NCI-H446 treated with DMSO at 0.1 percent for 48 hours (cell line): ENCODE measurements at places on chromosomes 2 and 18.
A peak's percentile ranks its signal among the peaks of the same experiment; 100 is the strongest.

GRCh38 chr2:124693156-124693555 lies 668.1 kb downstream of the CNTNAP5 start:
- DNase-seq = no peak

- no peak for DNase-seq
Measured at GRCh38 chr18:77114415-77115191, 18.0 kb downstream of the MBP start.

DNA sequence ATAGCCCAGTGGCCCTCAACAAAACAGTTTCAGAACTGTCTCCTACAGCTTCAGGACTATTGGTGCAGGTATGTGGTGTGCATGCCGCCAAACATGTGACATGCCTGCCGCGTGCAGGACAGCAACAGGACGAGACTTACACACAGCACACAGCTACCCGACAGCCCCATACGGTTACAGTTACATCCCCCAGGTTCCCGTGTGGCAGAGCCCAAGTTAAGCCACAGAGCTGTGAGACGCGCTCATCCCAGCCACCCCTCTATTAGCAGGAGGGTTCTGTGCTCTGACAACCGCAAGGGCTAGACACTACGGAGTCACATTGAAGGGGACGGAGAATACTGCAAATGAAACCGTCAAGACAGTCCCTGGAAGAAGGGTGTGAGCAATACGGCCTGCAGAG lies 16.4 kb upstream of the TUBB6 start:
- no peak for DNase-seq

DNA sequence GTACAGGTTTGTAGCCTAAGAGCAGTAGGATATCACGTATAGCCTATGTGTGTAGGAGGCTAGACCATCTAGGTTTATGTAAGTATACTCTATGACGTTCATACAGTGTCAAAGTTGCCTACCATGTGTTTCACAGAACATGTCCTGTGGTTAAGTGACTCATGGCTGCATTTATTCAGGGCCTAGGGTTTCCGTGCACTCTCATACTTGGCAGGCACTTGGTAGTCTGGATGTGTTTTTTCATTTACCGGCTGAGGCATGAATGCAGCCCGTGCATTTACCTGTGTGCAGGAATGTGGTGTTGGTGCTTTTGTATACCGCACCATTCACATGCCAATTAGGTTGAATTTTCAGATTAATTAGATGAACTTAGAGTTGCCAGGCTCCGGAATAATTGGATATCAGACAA lies 43.4 kb downstream of the MYL12B start:
- no peak for DNase-seq

DNA sequence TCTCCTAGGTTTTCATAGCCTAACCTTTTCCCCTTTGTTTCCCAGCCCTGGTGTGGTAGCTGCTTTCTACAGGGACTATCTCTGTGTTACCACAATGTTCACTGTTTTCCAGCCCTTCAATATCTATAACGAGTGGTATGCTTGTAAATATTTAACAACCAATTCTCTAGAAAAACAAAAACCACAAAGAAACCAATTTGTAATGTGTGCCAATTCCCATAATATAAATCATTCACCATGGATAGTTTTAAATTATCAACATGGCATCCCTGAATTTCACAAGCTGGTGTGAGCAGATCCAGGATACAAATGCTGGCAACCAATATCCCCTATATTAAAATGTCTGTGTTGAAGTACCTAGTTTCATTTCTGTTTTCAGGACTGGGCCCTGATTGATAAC lies 207.5 kb upstream of the FBXO11 start:
- no peak for DNase-seq

DNA sequence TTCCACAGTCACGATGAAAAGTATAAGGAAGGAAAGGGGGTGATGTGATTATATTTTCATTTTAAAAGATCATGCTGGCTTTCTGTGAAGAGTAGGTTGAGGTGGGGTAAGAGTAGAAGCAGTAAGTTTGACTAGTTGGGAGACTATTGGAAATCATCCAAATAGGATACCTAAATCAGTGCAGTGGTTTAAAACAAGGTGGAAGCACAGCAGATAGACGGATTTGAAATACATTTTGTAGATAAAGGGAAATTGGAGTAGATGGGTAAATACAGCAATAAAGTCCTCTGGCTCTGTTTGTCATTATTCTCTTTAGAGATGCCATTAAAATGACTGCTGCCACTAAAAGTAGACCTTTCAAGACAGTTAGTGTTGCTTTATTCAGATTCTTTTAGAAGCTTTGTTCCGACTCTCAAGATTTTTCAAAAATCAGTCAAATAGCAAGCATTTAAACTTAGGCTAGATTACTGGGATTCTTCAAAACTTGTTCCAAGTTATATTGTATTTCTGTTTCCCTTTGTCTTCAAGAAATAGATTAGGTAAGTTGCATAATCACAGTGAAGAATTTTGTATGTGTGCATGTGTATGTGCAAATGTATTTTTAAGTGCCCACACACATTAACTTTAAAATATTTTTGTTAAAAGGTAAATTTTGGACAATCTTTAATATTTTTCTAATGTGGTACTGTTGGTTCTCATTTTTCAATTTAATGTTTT lies 61.7 kb upstream of the DTNA start:
- DNase-seq = no peak

- no peak for DNase-seq
Measured at GRCh38 chr2:127986548-127987079, 41.2 kb downstream of the SAP130 start.

DNA sequence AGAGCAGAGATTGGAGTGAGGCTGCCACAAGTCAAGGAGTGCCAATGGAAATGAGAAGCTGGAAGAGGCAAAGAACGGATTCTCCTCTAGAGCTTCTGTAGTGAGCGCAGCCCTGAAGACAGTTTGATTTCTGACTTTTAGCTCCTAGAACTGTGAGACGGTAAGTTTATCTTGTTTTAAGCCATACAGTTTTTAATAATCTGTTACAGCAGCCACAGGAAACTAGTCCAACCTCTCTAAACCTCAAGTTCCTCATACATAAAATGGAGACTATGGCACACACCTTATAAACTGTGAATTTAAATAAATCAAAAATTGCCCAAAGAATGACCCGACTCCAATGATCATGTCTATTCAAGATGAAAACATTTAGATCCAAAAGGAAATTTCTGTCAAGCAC lies 596.5 kb downstream of the BCL11A start:
- DNase-seq = no peak

DNA sequence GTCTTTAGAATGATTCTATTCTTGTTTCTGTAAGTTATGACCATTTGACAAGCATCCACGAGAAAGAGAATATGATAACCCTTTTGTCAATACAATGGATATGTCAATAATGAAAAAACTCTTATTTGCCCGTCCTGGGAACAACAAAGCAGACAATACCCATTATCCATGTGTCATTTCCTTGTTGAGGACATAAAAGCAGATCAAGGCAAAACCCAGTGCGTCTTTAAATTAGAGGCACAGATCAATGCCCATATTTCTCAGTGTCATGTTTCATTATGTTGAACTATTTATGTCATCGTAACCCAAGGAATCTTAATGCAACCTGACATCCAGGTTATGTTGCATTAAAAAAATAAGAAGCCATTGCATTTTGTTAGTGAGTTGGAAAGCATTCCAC lies 365.0 kb upstream of the CELF4 start:
- DNase-seq = no peak

DNA sequence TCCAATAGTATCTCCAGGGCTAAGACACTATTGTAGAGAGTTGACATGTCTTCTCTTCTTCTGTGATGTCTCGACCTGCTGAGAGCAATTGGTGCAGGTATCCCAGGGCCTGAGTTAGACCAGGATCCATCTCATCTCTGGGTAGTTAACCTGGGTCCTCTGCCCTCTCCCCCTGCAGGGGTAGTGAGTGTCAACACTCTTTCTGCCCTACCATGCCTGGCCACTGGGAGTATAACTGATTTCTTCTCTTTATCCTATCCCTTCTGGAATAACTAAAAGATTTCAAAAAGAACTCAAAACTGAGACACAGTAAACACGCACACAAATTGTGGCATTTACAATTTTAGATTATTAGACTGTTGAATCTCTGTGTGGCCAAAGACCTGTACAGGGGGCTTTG lies 20.8 kb upstream of the SIX3 start:
- DNase-seq = no peak

- no peak for DNase-seq
Measured at GRCh38 chr2:128241896-128242295, 76.8 kb downstream of the HS6ST1 start.

- peak; percentile 2 for DNase-seq
Measured at GRCh38 chr2:40488101-40488601, 36.3 kb upstream of the SLC8A1 start.

GRCh38 chr2:128636802-128637147 lies 318.1 kb upstream of the HS6ST1 start:
- no peak for DNase-seq

- DNase-seq = no peak
Measured at GRCh38 chr2:48480526-48480925, 49.4 kb upstream of the STON1 start.

DNA sequence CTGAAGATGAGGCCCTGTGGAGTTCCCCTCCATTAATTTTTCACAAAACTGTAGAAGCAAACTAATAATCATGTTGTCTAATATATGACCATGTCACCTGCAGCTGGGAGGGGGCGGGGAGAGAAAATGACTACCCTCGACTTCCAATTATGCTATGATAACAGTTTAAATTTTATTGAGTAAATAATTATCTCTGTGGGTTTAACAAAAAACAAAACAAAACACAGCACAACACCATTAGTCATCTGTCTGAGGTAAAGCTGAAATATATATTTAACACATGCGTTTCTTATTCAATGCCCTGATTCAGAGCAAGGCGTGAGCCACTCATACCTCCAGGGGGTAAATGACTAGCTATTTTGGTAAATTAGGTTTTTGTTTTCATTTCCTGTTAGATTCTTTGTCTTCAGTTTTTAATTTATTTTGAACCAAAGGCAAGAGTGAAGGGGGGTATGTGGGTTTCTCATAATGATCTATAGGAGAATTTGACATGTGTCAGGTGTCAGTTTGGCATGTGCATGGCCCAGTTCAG lies 77.4 kb upstream of the ZCCHC2 start:
- no peak for DNase-seq

GRCh38 chr2:201070948-201071478 lies 458 bp downstream of the HYCC2 start:
- DNase-seq = no peak

DNA sequence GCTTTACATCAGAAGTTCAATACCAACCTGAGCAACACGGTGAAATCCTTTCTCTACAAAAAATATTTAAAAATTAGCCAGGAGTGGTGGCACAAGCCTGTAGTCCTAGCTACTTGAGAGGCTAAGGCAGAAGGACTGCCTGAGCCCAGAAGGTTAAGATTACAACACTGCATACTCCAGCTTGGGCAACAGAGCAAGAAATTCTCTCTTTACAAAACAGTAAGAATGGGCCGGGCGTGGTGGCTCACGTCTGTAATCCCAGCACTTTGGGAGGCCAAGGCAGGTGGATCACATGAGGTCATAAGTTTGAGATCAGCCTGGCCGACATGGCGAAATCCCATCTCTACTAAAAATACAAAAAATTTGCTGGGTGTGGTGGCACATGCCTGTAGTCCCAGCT lies 113.2 kb downstream of the USP34 start:
- no peak for DNase-seq

GRCh38 chr18:79309614-79310358 lies 85.9 kb upstream of the NFATC1 start:
- DNase-seq = no peak
